ENCODE measurements at places on chromosomes 11 and 22.

DNA sequence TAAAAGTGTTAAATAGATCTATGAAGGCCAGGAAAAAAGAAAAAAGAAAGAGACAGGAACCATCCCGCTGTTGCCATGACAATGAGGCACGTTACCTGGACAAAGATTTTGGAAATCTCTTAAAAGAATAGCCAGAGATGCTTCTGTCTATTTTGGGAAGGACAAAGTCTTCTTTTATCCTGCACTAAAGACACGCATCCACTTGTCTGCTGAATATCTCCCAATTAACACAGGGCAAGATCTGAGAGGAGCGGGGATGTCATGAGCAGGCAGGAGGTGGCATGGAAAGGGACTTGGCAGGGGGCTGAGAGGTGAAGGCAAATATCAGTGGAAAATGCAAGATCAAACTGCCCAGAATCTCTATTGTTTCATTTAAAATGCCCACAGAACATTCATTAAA, 153.8 kb upstream of the BLID start:
- no peak for DNase-seq

GRCh38 chr22:23565305-23565914, 14.7 kb downstream of the IGLL1 start:
- DNase-seq = no peak

GRCh38 chr11:76781807-76782530, 1.2 kb upstream of the TSKU start:
- DNase-seq = no peak

- DNase-seq = no peak
Observed at GRCh38 chr11:17652556-17652955, 66.8 kb upstream of the MYOD1 start.

- DNase-seq = no peak
Observed at GRCh38 chr11:64647019-64647779, 56.2 kb downstream of the SLC22A12 start.

GRCh38 chr11:35892166-35892565, 51.7 kb upstream of the LDLRAD3 start:
- DNase-seq = no peak

GRCh38 chr11:4095509-4096230, 1.1 kb downstream of the RRM1 start:
- DNase-seq = no peak

- DNase-seq = no peak
Observed at GRCh38 chr11:69440876-69441275, 40.6 kb upstream of the LINC01488 start.

- DNase-seq = peak; percentile 18
Observed at GRCh38 chr22:42553475-42554361, at the start of gene SERHL2. Gene SERHL2 (plus strand): TSS chr22:42553956. CDS start chr22:42554021, 65 bp downstream.

GRCh38 chr11:117668321-117668751, 128.7 kb downstream of the DSCAML1 start:
- no peak for DNase-seq

DNA sequence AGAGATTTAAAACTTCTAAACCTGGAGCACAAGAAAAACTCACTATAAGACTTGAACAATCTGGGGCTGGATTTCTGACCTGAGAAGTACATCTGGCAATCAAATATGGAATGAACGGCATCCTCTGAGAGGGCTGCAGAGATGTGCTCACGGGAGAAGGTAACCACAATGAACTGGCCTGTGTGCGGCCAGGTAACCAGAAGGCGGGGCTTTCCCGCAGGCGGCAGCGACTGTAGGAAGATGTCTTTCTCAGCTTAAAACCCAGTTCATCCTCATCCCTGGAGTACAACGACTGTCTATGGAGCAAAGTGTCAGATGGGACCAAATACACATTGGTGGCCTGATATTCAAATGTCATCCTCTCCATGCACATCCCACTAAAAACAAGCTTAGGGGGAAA, 24.5 kb downstream of the MICAL3 start:
- no peak for DNase-seq

DNA sequence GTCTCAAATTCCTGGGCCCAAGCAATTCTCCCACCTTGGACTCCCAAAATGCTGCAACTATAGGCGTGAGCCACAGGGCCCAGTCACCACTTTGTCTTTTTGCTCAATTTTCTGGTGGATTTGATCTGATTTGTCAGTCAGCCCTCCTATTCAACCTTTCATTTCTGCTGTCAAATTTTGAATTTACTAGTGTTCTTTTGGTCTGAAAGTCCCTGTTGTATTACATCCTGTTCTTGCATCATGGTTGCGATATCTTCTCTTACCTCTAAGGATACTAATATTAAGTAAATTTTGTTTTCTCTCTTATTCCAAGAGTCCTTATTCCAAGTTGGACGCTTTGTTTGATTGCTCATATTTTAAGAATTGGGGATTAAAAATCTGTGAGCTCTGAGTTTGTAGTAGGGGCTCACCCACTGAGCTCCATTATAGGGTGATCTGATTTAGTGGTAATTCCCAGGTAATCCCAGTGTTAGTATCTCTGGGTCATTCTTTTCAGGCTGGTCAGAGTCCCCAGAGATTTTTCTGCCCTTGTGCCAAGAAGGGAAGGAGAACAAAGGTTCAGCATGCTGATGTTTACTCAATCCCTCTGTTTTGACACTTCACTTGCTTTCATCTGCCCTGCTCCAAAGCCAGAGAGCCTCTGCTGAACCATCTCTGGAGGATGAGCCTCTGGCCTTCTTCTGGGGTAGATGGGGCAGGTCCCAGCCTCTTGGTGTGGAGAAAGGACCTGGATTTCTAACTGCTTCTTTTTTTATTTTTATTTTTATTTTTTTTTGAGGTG, 10.0 kb downstream of the UPB1 start:
- no peak for DNase-seq

DNA sequence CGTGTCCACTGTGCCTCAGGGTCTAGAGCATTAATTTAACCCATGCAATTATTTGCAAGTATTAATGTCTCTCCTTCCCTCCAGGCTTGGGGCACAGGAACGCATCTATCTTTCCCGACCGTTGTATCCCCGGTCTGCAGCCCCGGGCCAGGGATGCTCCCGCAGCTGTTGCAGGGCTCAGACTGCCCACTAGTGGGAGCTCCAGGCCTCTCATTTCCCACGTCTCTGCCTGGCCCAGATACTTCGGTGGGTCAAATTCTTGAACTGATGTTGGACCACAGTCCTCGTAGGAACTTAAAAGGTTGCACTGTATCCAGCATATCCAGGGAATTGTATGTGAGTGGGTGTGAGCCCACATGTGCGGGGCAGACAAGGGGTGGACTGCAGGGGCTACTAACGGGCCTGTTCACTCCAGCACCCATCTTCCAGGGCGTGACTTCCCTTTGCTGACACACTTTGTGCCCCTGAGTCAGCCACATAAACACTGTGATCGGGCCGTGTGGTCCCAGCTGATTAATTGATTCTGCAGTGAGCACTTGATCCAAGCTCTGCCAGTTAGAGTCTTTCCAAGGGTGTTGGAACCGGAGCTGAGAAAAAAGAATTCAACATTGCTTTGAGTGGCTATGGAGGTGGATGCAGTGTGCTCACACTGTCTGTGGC, 451.3 kb downstream of the TBC1D22A start:
- peak; percentile 16 for DNase-seq

DNA sequence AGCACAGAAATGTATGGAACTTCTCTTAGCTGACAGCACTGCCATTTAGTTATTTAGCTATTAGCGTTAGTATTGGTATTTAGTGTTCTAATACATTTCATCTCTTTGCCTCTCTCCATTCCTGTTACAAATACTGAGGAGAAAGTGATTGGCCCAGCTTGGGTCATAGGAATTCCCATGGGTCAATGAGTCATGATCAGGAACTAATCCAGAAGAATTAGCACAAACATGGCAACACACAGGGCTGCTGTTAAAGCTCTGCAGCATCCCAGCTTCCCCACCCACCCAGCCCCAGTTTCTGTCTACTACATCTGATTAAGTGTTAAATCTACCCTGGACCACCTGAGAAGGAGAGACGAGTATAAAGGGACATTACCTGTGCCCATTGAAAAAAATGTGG, 36.1 kb downstream of the PDGFD start:
- no peak for DNase-seq

GRCh38 chr11:118524757-118525470, 2.4 kb upstream of the TTC36 start:
- no peak for DNase-seq

- no peak for DNase-seq
Observed at GRCh38 chr11:86991341-86991740, 36.1 kb upstream of the FZD4 start.

DNA sequence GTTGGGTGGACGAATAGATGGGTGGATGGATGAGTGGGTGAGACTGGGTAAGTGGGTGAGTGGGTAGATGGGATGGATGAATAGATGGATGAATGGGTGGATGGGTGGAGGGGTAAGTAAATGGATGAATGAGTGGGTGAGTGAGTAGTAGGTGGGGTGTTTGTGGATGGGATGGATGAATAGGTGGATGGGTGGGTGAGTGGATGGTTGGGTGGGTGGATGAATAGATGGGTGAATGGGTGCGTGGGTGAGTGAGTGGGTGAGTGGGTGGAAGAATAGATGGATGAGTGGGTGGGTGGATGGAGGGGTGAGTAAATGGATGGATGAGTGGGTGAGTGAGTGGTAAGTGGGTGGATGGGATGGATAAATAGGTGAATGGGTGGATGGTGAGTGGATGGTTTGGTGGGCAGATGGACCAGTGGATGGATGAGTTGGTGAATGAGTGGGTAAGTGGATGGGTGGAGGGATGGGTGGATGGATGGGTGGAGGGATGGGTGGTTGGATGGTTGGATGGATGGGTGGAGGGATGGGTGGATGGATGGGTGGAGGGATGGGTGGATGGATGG, 12.6 kb downstream of the IGF2 start:
- no peak for DNase-seq

DNA sequence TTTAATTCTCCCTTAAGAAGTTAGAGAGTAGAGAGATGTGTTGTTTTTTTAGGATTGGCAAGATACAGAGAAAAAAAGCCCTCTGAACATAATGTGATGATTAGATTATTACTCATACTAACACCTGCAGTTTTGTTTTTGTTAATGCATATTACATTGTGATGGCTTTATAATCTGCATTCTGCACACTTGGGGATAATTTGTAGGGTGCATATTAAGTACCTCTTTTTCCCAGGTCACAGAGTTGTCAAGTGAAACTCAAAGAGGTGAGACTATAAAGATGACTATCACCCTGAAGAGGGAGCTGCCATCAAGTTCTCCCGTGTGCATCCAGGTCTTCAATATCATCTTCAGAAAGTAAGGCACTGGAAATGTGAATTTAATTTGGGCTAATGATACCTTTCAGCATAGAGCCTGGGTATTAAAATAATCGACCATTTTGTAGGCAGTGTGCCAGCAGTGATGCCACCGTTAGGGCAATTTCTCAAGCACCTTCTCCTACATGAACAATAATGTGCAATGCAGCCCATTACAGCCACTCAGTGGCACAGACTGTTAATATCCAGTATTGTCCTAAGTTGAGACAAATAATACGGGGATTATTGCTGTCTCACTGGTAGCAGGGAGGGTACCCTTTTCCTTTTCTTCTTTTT, 16.2 kb downstream of the PIWIL4 start:
- DNase-seq = no peak

DNA sequence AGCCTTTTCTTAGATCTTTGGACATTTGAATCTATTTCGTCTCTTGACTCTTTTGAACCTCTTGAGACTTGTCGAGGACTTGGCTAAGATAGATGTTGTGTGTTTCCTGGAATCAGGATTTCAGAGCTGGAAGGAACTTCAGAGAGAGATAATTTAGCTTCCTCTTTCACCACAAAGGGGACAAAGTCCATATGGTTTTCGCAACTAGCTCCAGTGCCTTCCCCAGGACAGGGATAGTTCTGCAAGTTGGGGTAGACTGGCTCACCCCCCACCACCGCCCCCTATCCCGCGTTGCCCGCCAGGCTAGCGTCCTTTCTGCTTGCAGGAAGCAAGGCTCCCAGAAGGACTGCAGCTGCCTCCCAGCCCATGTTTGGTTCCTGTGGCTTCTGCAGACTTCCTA, 75.7 kb upstream of the MYO18B start:
- no peak for DNase-seq

- DNase-seq = peak; percentile 22
Observed at GRCh38 chr22:40176921-40177737, 596 bp upstream of the TNRC6B start.

DNA sequence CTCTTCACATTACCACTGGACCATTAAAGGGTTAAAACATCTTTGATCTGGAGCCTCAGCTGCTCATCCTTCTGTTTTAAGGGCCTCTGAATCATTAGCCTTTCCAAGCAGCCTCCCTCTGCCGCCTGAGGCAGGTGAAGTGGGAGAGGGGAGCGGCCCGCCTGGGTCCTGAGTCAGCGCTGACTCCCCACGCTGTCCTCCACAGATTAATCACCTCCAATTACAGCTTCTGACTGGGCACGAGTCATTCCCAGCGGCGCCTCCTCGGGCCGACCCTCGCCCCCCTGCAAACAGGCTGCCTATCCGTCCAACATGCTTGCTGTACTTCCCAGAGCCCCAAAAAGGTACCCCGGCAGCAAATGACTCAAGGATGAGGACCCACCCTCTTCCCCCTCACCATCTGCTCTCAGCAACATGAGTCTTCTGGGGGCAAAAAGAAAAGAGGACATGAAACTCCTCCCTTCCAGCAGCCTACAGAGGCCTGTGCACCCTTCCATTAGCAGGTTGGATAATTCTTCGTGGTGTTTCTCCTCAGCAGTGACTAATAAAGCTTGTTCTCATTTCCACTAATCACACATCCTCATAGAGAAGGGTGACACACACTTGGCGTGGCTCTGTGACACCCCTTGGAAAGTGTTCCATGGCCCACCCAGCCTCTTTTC, 44.3 kb upstream of the JAM3 start:
- no peak for DNase-seq

- no peak for DNase-seq
Observed at GRCh38 chr11:6864438-6864837, 1.6 kb downstream of the OR10A2 start.

DNA sequence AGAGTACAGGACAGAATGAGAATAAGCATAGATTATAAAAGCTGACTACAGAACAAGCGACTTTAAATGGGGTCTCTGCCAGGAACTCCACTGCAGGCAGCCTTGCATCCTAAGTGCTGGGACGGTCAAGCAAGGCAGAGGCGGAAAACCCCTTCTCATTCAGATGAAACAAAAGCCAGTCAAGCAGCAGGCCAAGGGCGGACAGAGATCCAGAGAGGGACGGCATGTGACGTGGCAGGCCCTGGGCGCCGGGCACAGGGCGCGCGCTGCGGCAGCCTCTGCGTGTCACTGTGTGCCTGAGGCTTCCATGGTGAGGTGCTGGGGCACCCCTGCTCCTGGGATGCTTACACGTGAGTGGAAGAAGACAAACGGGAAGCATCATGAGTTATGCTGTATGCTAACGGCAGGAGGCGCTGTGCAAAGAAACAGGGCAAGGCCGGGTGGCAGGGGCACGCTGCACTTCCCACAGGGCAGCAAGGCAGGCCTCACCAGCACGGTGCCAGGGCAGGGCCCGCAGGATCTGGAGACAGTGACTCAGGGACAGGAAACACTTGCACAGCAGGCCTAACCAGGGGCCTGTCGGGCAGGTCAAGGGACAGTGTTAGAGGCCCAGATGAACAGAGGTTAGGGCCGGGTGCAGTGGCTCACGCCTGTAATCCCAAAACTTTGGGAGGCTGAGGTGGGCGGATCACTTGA, 6.2 kb downstream of the TOLLIP start:
- DNase-seq = no peak

- no peak for DNase-seq
Observed at GRCh38 chr11:98365190-98365589, 655.6 kb upstream of the CNTN5 start.

All from SHP77 treated with DMSO at 0.1 percent for 48 hours (cell line).